ENCODE measurements at places on chromosomes 3 and 15.

DNA sequence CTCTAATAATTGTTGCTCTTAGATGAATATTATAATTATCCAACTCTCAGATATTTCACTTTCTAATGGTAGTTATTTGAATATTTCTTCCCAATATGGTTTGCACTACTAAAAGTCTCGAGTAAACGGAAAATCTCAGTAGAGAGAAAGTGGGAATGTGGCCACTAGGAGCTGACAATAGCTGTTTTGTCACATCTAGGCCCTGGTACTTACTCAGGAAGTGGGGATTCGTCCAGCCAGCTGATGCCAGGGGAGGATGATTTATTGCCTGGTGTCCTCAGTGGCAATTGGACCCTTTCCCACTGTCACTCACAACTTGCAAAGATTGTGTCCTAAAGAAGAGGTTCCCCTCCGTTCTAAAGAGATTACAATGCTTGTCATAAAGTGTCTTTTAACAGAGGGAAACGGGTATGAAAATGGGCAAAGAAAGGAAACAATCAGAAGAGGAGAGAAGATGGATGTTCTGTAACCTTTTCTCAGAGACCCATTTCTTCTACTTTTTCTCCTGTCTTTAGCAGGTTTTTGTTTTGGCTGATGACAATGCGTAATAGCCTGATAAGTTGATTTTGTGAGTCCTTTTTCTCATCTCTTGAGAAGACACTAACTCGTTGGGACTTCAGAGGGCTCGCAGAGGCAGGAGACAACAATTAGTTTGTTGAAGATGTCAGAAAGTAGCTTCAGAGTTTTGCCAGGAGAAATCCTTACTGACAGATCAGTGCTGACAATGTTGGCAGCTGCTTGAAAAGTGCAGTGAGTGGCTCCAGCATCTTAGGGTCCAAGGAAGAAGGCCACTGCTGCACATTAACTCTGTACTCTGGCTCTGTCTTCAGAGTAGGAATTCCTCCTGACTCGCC is 320.6 kb downstream of the MECOM start:
- DNase-seq: no peak

GRCh38 chr3:32143849-32144757 is 37.7 kb downstream of the GPD1L start:
- DNase-seq: peak; percentile 57

DNA sequence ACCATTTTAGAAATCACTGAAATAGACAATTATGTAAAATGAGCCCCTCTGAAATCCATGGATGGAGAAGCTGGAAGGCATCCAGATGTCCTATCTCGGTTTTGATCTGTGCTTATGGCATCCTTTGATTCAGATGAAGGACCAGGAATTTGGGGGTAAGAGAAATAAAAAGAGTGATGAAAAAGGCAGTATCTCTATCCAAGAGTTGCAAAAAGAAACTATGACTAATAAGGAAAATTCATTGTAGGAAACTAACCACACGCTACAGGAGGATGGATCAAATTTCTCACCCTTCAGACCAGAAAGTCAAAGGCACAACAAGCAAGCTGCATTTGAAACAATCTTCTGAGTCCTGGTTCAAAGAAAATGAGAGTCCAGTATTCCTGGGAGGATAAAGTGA is 34.8 kb downstream of the SRGAP3 start:
- DNase-seq: no peak

DNA sequence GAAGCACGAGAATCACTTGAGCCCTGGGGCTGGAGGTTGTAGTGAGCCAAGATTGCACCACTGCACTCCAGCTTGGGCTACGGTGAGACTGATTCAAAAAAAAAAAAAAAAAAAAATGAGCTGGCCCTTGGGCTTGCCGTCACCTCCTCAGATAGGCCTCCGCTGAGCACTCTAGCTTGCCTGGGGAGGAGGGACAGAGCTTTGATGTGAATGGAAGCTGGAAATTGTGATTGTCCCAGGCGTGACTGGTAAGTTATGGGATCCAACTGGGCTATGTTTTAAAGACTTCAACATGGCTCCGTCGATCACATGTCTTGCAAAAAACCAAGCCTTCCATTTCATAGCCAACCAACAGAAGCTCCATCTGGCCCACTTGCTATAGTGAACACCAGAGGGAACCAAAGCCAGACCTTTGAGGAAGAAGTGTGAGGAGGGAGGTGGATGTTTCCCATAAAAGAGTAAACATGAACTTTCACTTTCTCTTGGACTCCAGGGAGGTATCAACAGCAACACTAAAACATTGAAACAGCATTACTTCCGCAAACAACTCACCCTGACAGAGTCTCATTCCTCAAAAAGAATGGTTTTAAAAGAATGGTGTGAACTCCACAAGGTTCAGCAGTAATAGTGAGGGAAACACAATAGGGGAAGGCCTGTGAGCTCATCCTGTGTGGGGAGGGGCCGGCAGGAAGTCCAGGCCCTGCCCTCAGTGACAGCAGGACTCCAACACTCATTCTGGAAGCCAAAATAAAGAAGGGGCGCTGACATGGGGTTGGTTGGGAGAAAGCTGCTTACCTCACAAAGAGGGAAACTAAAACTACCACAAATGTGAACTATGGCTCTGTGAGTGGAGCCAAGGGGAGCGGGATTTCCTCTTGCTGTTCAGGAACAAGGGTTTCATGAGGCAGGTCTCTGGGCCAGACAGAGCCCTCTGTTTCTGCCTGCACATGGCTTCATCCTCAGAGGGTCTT is 59.2 kb upstream of the IL12A start:
- DNase-seq: peak; percentile 32

DNA sequence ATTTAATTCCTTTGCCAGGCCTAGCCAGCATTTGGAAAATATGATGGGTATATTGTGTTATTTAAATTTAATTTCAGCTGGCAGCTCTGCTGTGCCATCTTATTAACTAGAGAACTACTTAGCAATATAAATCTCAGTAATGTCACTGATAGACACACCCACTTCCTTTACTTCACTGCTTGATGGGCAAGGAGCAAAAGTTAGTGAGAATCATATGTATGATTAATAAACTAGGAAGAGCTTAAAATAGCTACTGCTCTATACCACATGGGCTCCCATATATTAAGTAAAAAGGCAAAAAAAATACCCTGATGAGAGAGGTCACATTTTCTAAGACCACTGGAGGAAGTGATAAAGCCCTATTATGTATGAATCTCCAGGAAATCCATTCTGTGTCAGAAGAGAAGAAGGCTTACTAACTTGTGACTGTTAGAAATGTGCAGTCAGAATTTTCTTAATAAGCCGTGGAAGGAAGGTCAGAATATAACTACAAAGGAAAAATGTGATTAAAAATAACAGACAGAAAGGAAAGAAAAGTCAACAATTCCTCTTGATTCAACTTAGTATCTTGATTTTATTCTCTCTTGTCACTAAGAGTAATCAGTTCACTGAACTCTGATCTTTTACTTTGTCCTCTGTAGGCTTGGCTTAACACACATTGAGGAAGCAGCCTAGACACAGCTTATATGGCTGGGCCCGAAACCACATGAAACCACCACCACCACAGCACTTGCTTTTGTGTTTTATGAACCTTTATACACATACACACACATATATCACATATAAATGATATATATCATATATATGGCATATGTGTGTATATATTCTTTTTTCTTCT is 1233.9 kb upstream of the ALCAM start:
- no peak for DNase-seq

DNA sequence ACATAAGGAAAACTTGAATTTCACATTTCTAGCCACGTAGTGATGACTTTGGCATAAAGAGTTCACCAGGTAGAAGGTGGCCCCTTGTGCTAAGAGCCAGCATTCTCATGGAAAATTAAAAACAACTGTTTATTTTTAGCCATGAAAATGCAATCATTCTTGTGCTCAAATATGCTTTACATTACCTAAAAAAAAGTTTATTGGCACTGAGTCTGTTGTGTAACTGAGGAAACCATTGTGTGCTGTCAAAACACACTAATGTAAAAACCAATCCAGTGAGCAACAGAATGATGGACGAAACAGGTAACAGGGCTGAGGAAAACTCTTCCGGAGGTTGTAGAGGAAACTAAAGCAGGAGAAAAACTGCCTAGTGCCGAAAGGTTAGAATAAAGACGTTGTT is 287.0 kb upstream of the TMC3 start:
- DNase-seq: no peak

GRCh38 chr3:35562141-35562540 is 77.2 kb upstream of the ARPP21 start:
- no peak for DNase-seq

DNA sequence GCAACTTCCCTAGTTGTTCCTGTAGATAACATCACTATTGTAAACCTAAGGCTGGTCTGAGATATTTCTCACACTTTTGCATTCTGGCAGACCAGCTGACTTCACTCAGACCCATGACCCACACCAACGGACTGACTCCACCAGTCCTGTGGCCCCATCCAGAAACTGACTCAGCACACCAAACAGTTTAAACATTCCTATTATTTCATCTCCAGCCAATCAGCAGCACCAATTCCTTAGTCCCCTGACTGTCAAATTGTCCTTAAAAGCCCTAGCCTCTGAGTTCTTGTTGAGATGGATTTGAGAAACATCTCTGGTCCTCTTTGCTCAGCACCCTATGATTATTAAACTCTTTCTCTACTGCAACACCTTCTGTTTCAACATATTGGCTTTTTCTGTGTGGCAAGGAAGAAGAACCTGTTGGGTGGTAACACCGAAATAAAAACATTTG is 12.2 kb upstream of the IDH2 start:
- no peak for DNase-seq

- no peak for DNase-seq
Measured at GRCh38 chr3:52742418-52743041, 28.2 kb downstream of the NEK4 start.

DNA sequence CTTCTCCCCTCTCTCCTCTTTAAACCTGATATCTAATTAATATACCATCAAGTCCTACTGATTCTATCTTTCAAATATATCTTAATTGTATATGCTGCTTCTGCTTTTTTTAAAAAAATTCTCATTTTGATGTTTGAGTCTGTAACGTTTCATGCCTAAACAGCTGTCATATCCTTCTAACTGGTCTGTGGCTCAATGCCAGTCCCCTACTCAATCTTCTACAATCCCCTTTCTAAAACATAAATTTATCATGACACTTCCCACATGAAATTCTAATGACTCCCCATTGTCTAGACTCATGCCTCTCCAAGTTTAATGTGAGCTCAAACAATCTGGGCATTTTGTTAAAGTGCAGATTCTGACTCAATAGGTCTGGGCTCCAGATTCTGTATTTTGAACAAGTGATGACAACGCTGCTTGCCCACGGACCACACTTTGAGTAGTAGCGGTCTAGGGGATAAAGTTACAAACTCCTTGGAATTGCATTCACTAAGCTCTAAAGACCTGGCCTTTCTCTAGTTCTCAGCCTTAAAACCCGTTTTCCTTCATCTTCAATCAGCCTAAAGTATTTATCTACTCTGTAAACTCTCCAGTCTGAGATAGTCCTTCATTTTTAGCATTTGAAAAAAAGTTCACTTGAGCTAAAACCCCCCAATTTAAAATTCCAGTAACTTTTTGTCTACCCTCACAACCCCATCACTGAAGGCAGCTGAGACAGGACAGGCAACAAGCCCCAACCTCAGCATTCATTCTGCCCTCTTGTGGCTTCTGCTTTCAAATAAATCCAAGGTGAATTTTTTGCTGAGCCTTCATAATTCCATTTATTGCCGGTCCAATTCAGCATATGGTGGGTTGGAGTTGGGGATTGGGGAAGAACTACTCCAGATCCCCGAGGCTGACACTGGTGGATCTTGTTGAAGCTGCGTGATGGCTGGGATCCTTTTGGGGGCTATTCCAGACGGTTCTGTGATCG is 88.1 kb upstream of the THRB start:
- no peak for DNase-seq

DNA sequence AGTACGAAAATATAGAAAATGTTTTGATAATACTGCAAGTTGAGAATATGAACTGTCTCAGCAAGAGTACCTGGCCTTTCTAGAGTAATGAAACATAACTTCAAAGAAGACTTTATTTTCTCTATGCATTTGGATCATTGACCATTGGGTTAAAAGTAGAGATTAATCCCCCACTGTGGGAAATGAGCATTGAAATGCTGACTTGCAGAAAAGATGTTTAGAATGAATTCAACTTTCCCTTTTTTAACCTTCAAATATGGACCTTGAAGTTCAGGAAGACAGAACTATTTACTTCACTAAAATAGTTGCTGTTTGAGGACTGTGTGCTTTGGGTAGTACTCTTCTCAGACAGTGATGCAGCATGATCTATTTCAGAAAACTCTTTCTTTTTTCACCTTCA is 75.7 kb downstream of the NLGN1 start:
- no peak for DNase-seq

- DNase-seq: no peak
Measured at GRCh38 chr3:143170676-143171075, 51.1 kb downstream of the CHST2 start.

DNA sequence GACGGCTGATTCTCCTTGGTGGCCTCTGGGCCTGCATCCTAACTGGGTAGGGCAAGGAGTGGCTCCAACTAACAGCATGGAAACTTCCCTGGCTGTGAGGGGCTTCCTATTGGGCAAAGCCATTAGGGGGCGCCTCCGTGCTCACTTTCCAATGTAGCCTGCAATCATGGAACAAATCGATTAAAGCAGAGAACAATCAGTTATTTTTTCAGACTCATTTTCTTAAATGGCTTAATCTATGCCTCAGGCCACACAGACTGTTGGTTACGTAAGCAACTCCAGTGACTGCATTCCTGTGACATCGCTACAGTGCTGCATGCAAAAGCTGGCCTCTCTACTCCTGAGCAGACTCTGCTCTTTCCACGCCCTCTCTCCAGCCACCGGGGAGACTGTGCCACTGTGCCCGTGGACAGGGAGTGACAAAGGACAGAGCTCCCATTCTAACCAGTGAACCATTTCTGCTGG is 278.9 kb downstream of the KLF13 start:
- DNase-seq: no peak

DNA sequence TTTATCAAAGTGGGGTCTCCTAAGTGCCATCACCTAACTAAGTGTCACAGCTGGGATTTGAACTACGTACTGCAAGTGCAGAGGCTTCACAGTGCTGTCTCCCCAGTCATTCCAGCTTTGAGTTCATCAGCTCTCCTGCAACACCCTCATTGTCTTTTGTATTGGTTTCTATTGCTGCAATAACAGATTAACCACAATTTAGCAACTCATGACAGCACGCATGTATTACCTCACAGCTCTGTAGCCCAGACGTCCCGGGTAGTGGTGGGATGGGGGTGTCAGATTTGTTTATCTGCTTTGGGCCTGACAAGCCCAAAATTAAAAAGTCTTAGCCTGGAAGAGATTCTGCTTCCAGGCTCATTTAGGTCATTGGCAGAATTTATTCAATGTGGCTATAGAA is 220.5 kb upstream of the LRRN1 start:
- no peak for DNase-seq

GRCh38 chr3:194007592-194008337 is 128.2 kb upstream of the HES1 start:
- no peak for DNase-seq

GRCh38 chr3:48848816-48849515 is 1.3 kb upstream of the PRKAR2A start:
- DNase-seq: peak; percentile 14

- no peak for DNase-seq
Measured at GRCh38 chr15:95286352-95286880, 1044.1 kb upstream of the NR2F2 start.

GRCh38 chr15:78060232-78060631 is 17.3 kb downstream of the TBC1D2B start:
- DNase-seq: no peak
